ENCODE measurements at places on chromosomes 7 and 10.

DNA sequence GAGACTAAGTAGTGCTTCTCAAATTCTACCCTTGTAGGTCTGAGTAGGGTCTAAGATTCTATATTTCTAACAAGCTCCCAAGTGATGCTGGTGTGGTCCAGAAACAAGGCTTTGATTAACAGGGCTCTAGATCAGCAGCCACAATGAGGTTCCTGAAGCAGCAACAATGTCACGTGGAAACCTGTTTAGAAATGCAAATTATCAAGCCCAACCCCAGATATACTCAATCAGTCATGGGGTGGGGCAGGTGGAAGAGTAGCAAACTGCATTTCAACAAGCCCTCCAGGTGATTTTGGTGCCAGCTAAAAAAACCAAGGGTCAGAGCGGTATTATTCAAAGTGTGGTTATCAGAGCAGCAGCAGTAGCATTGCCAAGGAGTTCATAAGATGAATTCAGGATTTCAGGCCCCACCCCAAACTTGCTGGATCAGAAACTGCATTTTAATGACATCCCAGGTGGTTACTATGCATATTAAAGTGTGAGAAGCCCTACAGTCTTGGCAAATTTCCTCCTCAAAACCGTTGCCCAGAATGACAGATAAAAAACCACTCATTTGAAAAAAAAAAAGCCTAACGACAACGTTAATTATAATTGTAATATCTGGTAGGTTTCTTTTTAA, 199.2 kb downstream of the AHR start:
- no peak for DNase-seq

DNA sequence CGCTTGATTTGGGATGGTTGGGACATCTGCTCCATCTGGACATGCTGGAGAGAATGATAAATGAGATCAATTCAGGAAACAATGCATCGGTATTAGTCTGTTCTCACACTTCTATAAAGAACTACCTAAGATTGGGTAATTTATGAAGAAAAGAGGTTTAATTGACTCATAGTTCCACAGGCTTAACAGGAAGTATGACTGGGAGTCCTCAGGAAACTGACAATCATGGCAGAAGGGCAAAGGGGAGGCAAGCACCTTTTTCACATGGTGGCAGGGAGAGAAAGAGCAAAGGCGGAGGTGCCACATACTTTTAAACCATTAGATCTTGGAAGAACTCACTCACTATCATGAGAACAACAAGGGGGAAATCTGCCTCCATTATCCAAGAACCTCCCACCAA, 16.8 kb upstream of the TSPAN12 start:
- no peak for DNase-seq

GRCh38 chr7:36064676-36065075, 88.4 kb upstream of the EEPD1 start:
- no peak for DNase-seq

GRCh38 chr10:100347568-100348195, 649 bp downstream of the SCD start:
- no peak for DNase-seq

DNA sequence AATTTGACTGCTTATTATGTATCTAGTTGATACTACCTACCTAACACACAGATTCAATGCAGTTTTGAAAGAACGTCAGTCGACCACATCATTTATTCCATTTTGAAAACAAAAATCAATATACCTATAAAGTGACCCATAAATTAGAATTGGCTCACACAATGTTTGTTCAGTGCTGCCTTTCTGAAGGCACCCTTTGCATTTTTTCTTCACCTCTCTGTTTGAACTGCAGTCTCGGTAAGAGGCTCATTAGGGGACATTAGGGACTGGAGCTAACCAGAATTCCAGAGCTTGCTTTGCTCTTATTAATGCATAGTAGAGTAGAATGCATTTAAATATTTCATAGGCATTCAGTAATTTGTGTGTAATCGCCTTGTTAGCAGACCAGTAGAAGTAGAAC, 234.1 kb downstream of the FOXP2 start:
- no peak for DNase-seq

DNA sequence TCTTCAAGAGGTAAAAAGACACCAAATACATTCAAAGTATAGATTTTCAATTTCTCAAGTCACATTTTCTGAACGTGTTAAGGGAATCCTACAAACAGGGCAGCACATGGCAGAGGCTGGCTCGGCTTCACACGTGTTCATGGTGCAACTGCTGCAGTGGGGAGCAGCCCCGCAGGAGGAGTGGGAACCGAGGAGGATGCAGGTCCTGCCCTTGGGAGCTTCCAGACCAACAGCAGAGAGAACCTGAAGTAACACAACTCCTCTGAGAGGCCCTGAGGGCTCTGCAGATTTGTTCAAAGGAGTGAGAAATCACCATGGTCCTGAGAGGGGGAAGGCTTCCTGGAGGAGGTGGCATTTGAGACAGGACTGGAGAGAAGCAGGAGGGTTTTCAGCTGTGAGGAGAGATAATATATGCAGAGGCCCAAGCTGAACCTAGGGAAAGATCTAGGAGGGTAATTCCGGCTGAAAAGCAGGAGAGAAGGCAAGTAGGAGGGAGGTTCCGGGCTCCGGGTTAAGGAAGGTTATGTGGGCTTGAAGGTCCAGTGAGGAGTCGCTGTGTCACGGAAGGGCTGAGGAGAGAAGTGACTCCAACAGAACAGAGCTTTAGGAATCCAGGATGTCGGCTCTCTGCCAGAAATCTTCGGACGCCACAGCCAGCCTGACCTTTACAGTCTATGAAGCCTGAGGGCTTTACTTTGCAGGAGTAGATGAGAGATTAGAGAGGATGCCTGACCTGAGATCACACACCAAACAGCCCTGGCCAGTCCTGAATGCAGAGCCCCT, 77.5 kb downstream of the GPR26 start:
- no peak for DNase-seq

- no peak for DNase-seq
Observed at GRCh38 chr7:133830081-133830480, 297.1 kb upstream of the LRGUK start.

Data from nucleus accumbens (tissue), 56 donors.